Hematopoietic multipotent progenitor cell treated with erythropoietin and hydrocortisone succinate and interleukin-3 and kit ligand, for 4 days (in vitro differentiated cells): ENCODE measurements at places on chromosomes 1 and 21.

GRCh38 chr21:32330784-32331311 lies 32.2 kb downstream of the MRAP start:
- no peak for DNase-seq

- no peak for DNase-seq
These were observed 92.8 kb upstream of the CDC42BPA start for GRCh38 chr1:227411066-227411465.

DNA sequence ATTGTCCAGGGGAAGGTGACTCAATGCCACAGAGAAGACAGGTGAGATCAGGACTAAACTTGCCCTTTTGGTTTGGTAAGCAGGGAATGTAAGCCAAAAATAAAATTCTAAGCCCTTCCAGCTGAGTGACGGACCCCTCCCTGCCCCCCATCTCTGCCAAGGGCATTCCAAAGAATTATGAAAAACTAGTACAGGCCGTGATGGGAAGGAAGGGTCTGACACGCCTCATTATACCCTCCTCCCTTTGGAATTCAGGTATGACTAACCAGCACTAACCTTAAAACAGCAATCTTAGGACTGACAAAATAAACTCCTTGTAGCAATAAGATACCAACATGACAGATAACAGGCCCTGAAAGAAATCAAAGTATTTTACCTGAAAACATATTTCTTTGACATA lies 99.6 kb downstream of the GABPA start:
- no peak for DNase-seq

- no peak for DNase-seq
These were observed at the start of gene KRTAP11-1 for GRCh38 chr21:30881480-30881879. Gene KRTAP11-1 (minus strand): TSS chr21:30881580. CDS start chr21:30881524, 56 bp downstream.

DNA sequence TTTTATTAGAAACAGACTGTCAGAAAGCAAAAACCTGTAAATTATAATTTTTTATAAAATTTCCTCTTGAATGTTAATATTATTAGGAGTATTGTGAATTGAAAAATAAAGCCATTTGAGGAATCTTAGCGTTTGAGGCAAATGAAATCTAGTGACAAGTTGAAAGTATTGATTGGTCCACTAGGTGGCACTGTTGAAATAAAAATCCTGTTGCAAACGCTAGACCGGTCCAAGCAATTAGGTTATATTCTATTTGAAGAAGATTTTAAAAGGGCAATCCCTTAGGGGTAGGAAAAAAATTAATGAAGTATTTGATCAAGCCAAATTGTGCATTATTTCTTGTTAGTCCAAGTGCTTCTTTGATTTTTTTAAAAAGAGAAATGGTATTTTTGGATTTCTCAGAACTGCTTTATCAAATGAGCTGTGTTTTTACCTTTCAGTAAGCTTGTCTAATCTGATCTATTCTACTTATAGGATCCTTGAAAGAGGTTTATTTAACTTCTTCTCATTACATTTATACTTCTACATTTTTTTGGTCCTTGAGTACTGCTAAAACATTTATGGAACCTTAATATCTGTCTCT lies 57.7 kb downstream of the ATG4C start:
- peak; percentile 85 for DNase-seq

- DNase-seq: no peak
These were observed 206.3 kb downstream of the FOXD2 start for GRCh38 chr1:47644212-47644573.

DNA sequence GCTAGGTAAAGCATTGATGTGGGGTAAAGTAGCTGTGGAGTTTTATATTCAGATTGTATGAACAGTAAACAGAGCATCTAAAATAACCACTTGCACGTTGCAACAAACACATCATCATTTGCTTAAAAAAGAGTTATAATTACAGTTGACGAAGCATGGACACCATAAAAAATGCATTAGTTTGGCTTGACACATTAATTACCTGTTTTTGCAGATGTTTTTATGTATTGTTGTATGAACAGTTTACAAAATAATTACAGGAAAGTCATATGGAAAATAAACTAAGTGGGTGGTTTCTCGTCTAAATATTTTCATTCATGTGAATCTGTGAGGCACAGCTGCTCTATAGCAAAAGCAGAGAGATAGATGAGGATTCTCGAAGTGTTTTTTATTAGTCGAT lies 108.3 kb downstream of the RPS6KC1 start:
- no peak for DNase-seq

DNA sequence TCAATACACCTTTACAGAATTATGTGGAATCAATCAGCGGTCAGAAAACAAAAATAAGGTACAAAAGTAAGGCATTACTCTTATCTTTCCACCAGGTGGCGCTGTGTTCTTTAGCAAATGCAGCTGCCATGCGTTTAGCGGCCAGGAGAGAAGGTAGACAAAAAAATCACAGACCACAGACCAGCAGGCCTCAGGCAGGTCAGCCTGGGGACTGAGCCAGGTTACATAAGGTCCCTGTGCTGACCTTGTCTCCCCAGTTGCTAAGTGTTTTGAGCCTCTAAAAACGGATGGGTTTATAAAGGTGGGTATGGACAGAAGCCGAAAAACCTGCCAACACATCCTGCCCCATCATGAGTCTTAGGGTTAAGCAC lies 2.8 kb downstream of the RGS16 start:
- DNase-seq: peak; percentile 91

DNA sequence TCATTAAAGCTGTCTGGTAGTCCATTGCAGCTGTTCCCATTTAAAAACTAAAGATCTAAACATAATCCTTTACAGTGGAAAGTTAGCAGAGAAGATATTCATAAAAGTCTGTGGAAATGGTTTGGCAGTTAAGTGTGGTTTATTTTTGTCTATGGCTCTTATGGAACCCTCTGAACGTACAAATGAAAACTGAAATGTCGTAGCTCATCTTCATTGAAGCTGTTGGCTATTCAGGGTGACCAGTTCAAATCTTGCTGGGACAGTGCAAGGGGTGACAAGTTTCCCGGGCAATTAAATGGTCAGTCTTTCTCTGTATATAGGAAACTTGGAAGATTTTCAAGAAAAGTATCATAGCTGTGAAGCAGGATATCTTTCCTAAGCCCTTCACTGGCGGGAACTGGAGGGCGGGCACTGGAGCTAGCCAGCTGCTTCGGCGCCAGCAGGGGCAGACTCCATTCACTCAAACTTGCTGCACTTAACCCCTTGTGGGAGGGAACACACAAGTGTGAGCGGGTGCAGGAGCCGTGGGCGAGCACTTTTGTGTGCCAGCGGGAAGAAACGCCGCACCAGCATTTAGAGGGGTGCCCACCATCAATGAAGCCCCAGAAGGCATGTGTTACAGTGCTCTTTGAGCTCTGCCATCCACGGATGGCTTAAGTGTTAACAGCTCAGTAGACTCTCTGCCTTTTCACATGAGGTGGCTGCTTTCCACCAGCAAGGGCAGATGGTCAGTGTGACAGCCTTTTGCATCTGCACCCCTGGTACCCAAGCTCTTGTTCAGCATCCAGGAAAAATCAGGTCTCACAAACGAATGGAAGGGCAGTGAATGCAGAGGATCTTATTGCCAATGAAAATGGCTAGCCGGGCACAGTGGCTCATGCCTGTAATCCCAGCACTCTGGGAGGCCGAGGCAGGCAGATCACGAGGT lies 232.1 kb upstream of the KAZN start:
- no peak for DNase-seq

GRCh38 chr1:238491265-238491664 lies 600.5 kb upstream of the ZP4 start:
- no peak for DNase-seq

GRCh38 chr1:188782220-188782841 lies 1695.3 kb downstream of the BRINP3 start:
- DNase-seq: peak; percentile 83

GRCh38 chr1:194233069-194233468 lies 1046.7 kb upstream of the B3GALT2 start:
- no peak for DNase-seq

- no peak for DNase-seq
These were observed 21.1 kb upstream of the SLAMF1 start for GRCh38 chr1:160667896-160668295.

- DNase-seq: no peak
These were observed 61.2 kb downstream of the CCDC30 start for GRCh38 chr1:42524330-42524729.

- DNase-seq: no peak
These were observed 18.5 kb downstream of the NCF2 start for GRCh38 chr1:183571678-183572268.

GRCh38 chr1:226863446-226863845 lies 7.0 kb upstream of the PSEN2 start:
- no peak for DNase-seq

DNA sequence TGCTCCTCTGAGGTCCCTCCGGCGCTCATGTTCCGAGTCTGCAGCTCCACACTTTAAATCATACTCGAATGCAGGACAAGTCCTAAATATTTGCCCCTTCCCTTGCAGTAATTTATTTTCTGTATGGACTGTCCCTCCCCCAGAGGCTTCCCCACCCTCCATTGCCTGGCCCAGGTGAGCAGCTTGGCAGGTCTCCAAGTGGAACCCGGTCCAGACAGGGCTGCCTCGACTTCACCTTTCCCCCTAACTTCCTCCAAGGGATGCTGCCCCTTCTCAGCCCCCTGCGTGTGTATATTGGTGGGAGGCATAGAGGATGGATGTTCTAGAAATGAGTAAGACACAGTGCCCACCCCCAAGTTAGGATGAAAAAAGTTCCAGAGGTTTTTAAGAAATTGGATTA lies 5.4 kb upstream of the OPTC start:
- DNase-seq: no peak

DNA sequence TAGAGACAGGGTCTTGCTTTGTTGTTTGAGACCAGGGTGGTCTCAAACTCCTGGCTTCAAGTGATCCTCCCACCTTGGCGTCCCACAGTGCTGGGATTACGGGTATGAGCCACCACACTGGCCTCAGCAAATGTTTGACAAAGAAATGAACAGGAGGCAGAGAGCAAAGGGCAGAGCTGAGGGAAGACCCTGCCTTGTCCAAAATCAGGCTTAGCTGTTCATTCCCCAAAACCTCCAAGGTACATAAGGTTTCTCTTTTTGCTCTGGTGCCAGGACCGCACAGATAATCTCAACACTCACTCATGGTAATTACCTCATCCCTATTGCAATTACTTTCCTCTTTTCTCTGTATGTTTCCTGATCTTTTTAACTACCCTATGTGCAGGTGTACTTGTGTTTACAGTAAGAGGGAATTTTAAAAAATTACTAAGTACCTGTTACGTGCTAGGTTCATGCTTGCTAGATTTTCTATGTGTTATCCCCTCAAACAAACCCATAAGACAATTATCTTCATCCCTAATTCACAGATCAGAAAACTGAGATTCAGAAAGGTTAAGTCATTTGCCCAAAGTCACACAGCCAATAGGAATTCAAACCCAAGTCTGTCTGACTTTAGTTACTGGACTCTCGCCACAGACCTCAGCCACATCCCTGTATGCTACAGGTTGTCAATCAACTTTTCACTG lies 11.5 kb downstream of the ASAP3 start:
- no peak for DNase-seq

DNA sequence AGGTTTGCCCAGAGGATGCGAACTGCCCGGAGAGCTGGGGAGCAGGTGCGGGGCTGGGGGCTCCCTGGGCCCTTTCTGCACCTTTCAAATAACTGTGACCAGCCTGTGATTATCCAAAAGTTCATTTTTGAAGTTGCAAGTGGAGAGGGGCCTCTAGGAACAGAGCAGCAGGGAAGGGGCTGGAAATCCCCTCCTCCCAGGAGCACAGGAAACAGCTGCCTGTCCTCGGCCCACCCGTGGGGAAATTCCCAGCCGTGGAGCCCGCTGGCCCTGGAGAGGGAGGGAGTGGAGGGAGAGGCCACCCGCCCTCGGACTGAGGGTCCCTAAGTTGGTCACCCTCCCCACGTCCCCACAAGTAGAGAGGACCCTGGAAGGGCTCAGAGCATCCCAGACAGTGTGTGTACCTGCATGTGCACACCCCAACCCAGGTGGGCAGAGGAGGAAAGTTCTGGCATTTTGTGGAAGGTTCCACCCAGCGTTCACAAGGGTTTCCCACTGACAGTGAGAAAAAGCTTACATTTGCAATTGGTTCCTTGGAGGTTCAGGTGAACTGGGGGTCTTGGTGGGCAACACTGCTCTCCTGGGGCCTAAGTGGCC lies 1.2 kb upstream of the TNFRSF4 start:
- no peak for DNase-seq

- no peak for DNase-seq
These were observed 21.8 kb downstream of the MFSD2A start for GRCh38 chr1:39976732-39977131.

- no peak for DNase-seq
These were observed 2.1 kb upstream of the PLA2G2E start for GRCh38 chr1:19925342-19926070.

DNA sequence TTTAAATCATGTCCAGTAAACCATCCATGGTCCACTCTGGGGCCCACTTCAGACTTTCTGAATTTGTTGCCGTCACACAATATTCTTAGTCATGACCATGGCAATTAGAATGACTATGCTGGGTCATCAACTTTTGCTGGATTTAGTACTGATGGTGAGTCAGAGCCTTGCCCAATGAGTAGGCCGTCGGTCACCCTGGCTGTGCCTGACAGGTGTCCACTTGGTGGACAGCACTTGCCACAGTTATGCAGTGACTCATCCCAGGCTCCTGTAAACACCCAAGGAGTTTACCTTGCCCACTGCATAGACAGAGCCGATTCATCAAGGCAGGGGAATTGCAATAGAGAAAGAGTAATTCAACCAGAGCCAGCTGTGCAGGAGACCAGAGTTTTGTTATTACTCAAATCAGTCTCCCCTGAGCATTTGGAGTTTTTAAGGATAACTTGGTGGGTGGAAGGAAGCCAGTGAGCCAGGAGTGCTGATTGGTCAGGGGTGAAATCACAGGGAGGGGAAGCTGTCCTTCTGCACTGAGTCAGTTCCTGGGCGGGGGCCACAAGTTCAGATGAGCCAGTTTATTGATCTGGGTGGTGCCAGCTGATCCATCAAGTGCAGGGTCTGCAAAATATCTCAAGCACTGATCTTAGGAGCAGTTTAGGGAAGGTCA lies 333.8 kb downstream of the PTPRU start:
- no peak for DNase-seq

DNA sequence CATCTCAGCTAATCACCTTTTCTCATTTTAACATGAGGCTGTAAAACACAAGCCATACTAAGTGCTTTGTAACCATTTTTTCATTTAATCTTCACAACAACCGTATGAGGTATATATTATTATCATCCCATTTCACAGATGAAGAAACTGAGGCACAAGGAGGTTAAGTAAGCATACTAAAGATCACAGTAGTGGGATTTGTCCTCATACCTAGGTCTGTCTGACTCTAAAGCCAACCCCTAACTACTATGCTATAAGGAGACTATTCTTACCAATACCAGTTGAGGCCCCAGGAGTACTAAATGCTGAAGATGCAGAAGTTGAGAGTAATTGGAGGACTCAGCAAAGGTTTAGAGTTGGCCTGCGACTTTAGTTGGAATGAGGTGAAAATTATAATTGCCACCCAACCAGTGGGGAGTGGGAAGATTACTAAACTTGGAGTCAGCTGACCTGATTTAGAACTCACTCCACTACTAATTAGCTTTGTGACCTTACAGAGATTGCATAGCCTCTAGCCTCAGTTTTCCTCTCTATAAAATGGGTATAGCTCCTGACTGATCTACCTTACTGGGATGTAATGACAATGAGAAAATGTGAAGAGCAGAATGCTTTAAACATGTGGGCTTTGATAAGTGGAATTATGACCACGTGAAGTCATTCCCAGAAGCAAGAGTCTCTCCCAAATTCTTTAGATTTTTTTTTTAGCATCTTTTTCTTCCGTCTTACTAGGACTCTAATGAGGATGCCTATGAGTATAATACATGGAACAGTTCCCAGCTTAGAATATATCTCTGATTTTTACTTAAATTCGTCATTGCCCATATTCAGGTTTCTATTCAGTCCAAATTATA lies 85.8 kb upstream of the IPO9 start:
- no peak for DNase-seq
